ENCODE measurements at places on chromosomes 7 and 10. TPM values are rescaled to one million over a fixed set of nuclear protein-coding genes. Genes with fewer than 3 reads are reported as not detected.

DNA sequence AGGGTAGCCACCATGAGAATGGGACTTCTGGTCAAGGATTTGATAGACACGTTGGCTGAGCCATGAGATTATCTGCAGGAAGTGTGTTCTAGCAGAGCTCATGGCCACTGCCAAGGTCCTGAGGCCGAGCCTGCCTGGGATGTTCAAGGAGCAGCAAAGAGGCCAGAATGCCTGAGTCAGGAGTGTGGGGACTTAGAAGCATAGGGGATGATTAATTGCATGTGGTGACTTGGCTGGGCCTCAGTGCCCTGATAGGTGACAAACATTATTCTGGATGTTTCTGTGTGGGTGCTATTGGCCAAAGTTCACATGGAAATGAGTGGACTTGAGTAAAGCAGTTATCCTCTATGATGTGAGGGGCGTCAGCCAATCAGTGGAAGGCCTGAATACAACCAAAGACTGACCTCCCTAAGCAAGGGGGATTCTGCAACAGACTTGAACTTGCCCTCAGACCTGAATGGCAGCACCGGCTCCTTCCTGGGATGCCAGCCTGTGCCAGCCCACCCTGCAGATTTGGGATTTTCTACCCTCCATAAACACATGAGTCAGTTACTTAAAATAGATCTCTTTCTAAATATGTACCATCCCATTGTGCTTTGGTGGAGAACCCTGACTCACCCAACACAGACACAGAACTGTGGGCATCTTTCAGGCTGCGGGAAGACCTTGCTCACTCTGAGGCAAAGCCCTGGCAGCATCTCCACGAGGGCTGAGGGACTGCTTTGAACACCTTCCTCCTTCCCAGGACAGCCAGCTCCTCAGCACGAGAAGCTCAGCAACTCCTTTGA is 363.9 kb upstream of the MGMT start:
- DNase-seq, result no peak
- no peaks in the 10 kb centered on the region for H3K4me1 ChIP-seq
- H3K27me3 ChIP-seq, result no peaks in the 10 kb centered on the region
- H3K27ac ChIP-seq, result no peak overlapping the region
- no peaks in the 10 kb centered on the region for H3K36me3 ChIP-seq
- H3K4me3 ChIP-seq, result no peak overlapping the region

INMT gene
- not detected for total RNA-seq

NUTM2A gene
- total RNA-seq, result 0.18 TPM

DNA sequence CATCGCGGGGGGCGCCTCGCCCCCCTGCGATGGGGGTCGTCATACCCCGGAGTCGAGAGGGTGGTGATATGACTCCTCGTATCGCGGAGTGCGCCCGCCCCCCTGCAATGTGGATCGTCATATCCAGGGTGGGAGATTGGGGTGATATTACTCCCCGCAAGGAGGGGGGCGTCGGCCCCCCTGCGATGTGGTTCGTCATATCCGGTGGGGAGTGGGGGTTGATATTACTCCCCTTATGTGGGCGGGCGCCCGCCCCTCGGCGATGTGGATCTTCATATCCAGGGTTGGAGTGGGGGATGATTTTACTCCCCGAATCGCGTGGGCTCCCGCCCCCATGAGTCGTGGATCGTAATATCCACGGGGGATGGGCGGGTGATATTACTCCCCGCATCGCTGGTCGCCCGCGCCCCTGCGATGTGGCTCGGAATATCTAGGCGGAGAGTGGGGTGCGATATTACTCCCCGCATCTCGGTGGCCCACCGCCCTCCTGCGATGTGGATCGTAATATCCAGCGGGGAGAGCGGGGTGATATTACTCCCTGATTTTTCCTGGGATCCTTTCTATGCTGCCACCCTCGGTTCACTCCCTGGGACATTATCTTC is 36.9 kb downstream of the MEIG1 start:
- DNase-seq, result no peak
- H3K27me3 ChIP-seq, result no peaks in the 10 kb centered on the region
- no peaks in the 10 kb centered on the region for H3K36me3 ChIP-seq

GRCh38 chr7:40733578-40733977 is 598.8 kb downstream of the SUGCT start:
- H3K27ac ChIP-seq, result no peak overlapping the region
- H3K27me3 ChIP-seq, result no peaks in the 10 kb centered on the region
- H3K4me1 ChIP-seq, result no peaks in the 10 kb centered on the region
- H3K4me3 ChIP-seq, result no peak overlapping the region

PRKCQ gene
- total RNA-seq, result not detected

DNA sequence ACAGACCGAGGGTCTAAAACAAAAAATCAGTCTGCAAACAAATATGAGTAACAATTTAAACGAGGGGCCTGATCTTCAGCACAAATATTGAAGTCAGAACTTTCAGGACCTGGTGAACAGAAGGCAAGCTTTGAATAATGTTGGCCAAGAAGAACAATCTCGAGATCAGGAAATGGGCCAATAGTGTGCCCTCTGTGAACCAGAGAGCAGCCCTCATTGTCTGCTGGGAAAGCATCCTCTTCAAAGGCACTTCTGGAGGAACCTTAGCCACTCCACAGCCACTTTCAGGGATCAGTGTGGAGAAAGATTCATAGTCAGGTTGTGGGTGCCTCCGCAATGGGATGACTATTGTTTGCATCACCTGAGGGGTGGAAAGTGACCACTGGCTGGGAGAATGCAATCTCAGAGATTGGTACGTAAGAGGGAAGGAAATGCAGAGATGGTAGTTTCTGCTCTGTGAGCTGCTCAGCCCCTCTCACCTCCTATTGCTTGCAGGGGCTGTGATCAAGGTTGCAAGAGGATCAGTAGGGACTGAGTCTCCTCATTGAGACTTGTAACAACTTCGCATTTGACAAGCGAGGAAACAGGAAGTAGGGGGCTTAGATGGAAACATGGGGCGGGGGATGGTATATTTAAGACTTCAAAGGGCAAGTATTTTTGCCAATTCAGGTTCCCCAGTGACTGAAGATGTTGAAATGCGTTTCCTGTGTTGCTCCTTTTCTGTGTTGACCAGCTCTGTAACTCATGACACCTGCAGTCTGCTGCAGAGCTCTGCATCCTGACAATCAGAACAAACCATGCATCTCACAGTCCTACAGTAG is 28.4 kb upstream of the IFRD1 start:
- H3K27me3 ChIP-seq, result no peaks in the 10 kb centered on the region
- H3K4me3 ChIP-seq, result no peak overlapping the region
- DNase-seq, result no peak
- H3K4me1 ChIP-seq, result peaks cover 37% of the 10 kb centered on the region
- H3K36me3 ChIP-seq, result no peaks in the 10 kb centered on the region

DNA sequence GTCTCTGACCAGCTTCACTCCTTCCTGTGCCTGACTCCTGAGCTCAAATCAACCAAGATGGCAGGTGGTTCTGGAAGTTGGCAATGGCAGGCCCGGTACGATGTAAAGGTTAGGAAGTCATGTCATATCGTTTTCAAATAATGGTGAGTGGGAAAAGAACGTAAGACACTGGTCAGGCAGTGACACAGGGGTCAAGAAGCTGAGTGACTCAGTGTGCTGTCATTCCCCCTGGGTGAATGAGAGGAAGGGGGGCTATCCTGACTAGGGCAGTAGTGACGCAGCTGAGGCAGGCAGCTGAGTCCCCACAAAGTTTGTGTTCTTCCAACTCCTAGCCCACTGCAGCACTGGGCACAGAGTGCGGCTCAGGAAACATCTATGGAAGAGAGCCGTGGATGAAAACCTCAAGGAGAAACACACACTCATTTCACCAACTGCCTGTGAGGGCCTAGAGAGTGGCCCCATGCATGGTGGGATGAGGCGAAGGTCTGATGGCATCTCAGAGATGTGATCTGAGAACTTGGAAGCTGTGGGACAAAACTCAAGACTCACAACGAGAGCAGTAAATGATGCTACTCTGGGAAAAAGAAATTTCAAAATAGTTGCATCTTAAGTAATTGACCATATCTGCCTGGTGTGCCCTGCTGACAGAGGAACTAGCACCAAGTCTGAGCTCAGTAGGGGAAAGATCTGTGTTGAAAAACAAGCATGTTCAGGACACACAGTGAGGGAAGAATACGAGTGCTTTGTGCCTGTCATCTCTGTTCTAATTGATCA is 23.2 kb downstream of the CREB3L2 start:
- H3K4me1 ChIP-seq, result peaks cover 48% of the 10 kb centered on the region
- H3K27ac ChIP-seq, result peak overlapping the region; percentile 94
- DNase-seq, result peak; percentile 92
- no peak overlapping the region for H3K4me3 ChIP-seq
- no peaks in the 10 kb centered on the region for H3K27me3 ChIP-seq
- H3K36me3 ChIP-seq, result no peaks in the 10 kb centered on the region

All from PC-3 (cell line).